ENCODE measurements at places on chromosomes 6 and 20.

- no peak for DNase-seq
Observed at GRCh38 chr20:41437836-41438235, 71.2 kb upstream of the EMILIN3 start.

- no peak for DNase-seq
Observed at GRCh38 chr6:35973670-35974222, 50.7 kb downstream of the SLC26A8 start.

DNA sequence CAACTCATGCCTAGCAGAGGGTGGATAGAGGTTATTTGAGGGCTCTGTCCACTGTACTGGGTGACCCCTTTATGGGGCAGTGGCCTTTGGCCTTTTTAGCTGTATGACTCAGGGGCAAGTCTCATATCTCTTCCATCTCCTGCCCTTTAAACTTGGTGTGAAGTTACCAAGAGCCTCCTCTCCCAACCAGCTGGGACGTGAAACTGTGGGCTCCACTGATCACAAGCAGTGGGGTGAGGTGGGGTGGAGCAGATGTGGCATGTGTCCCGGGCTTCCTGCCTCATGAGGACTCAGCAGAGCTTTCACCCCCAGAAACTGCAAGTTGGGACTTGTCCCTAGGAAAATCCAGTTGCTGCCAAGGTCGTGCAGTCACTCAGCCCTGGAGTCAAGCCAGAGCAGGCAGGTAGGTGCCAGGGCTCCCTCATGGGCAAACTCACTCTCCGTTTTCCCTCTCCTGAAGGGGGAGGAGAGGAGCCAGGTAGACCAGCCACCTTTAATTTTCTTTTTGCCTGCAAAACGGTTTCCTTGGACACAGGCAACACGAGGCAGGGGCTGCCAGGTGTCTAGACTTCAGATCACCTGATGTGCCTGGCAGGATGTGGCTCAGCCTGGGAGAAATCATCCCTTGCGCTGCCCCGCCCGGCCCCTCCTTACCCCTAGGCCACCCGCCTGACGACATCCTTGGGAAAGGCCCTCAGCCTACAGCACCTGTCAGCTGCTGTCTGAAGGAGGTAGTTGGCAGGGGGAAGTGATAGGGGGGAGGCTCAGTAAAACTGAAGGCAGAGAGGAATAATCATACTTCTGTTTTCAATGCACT is 4.0 kb downstream of the CDKN1A start:
- DNase-seq, result peak; percentile 31

- DNase-seq, result no peak
Observed at GRCh38 chr6:35541836-35542235, 29.1 kb upstream of the TULP1 start.

DNA sequence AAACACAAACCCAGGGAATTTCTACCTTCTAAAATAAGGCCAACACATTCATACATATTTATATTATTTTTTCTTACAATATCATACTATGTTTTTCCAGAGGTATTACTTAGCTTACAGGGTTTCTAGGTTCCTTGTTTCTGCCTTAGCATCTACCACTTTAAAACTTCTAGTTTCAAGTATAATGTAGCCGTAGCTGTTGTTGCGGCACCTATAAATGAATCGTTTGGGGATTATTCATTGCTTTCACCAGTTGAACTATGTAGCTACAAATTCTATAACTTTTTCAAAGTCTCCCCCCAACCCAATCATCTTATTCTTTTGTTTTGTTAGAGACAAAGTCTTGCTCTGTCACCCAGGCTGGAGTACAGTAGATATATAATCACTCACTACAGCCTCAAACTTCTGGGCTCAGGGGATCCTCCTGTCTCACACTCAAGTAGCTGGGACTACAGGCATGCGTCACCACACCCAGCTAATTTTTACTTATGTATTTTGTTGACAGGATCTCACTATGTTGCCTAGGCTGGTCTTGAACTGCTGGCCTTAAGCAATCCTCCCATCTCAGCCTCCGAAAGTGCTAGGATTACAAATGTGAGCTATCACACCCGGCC is 43.9 kb downstream of the TNFAIP3 start:
- DNase-seq, result no peak

- no peak for DNase-seq
Observed at GRCh38 chr6:33589731-33590530, 9.9 kb upstream of the BAK1 start.

DNA sequence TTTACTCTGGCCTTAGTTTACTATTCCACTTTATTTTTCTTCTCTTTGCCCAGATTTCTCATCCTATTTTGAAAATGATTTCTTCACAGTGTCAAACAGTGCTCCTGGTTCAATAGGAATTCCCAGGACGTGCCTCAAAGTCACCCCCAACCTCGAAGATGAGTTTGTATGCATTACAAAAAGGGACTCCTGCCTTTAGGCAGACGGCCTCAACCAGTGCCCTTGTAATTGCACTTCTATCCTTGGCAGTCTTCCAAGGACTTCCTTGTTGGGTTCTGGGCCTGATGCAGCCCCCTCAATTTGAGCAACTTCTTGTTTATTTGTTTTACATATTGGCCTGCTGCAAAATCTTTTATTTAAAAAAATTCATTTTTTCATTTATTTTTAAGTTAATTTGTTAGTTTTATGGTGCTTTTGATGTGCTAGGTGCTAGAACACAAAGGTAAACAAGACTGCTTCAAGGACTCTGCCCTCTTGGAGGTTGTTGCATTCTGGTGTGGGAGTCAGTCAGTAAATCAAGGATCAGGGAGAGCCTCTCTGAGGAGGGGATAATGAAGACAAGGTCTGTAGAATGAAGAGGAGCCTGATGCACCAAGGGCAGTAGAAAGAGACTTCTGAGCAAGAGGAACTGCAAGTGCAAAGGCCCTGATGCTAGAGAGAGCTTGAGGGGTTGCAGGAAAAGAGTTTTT is 181.5 kb upstream of the LAMP5 start:
- no peak for DNase-seq

- no peak for DNase-seq
Observed at GRCh38 chr6:33128318-33128717, 52.5 kb downstream of the HLA-DPB1 start.

- DNase-seq, result no peak
Observed at GRCh38 chr6:162618448-162619002, 109.0 kb downstream of the PRKN start.

GRCh38 chr6:165306955-165307354 is 2.5 kb downstream of the C6orf118 start:
- DNase-seq, result no peak

GRCh38 chr20:33915726-33916331 is 77.9 kb upstream of the RALY start:
- DNase-seq, result no peak

- no peak for DNase-seq
Observed at GRCh38 chr6:1667012-1667804, 57.5 kb downstream of the FOXC1 start.

DNA sequence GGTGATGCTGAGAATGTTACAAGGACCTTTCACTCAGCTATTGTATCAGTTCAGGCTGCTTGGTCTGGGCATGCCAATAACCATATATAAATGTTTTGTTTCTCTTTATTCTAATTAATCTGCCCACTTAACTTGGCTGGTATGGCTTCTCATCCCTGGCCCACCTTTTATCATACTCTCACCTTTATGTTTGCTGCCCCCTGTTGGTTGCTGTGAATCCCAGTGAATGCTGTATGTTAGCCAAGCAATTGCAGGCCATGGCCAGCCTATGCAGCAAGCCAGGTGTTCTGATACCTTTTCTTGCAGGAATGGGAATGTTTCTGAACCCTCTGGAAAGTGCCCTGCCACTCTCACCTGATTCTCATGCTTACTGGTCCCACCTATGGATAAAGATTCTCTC is 54.6 kb downstream of the PCSK2 start:
- no peak for DNase-seq

DNA sequence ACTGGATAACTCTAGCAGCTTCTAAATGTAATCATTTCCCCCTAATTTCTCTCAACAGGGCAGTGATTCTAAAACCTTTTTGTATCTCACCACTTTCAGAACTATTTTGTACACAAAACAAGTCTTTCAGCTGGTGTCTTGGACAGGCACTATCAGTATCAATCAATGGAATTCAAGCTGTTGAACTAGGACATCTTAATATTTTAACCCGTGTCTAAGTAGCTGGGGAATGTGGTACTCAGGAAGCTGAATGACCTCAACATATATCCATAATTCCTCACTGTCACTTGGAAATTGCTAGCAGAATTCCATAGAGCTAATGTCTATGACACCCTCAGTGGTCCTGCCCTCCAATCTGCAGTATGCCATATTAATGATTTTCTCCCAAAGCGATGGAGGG is 24.5 kb downstream of the ADAT2 start:
- no peak for DNase-seq

GRCh38 chr6:195861-196360 is 96.4 kb upstream of the DUSP22 start:
- peak; percentile 31 for DNase-seq

DNA sequence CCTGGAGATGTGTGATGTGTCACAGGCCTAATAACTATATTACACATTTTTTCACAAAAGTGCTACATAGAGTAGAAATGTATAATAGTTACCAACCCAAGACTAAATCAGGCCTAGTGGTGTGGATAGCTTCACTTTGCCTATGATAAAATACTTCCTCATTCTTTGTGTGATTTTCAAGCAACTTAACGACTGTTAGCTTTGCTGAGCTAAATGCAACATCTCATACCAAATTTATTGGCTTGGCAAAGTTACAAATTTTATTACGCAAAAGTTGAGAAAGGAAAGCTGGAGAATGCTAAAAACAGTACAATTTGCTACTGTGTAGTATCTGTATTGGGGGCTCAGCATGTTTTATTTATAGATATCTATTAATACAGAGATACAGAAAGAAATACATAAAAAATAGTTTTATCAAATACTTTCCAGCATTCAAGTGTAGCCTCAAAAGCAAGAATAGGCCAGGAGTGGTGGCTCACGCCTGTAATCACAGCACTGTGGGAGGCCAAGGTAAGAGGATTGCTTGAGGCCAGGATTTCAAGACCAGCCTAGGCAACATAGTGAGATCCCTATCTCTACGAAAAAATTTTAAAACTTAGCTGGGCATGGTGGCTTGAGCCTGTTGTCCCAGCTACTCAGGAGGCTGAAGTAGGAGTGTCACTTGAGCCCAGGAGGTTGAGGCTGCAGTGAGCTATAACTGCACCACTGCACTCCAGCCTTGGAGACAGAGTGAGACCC is 3.6 kb upstream of the EDN1 start:
- no peak for DNase-seq

DNA sequence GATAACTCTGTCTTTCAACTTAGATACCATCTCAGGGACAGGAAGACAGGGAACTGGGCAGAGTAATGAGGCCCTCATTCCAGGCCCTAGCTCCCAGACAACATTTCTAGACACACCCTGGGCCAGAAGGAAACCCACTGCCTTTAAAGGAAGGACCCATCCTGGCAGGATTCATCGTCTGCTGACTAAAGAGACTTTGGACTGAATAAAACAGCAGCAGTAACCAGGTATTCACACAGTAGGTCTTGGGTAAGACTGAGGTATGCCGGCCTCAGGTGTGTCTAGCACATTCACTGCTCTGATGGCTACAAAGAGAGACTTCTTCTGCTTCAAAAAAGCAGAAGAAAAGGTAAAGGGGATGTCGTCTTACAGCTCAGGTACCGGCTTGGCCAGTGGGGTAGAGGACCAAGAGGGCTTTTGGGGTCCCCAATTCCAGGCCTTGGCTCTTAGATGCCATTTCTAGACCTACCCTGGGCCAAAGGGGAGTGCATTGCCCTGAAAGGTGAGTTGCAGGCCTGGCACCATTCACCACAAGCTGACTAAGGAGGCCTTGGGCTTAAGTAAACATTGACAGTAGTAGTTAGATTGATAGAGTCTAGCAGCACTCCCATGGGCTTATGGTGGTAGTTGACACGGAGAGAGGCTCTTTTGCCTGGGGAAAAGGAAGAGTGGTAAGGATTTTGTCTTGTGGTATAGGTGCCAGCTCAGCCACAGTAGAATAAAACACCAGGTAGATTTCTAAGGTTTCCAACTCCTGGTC is 13.4 kb downstream of the SNX14 start:
- no peak for DNase-seq

GRCh38 chr6:139595183-139595582 is 220.7 kb upstream of the CITED2 start:
- no peak for DNase-seq

GRCh38 chr20:64065974-64066343 is 3.0 kb downstream of the TCEA2 start:
- DNase-seq, result no peak

GRCh38 chr6:138107752-138108592 is 753 bp upstream of the PERP start:
- DNase-seq, result no peak

DNA sequence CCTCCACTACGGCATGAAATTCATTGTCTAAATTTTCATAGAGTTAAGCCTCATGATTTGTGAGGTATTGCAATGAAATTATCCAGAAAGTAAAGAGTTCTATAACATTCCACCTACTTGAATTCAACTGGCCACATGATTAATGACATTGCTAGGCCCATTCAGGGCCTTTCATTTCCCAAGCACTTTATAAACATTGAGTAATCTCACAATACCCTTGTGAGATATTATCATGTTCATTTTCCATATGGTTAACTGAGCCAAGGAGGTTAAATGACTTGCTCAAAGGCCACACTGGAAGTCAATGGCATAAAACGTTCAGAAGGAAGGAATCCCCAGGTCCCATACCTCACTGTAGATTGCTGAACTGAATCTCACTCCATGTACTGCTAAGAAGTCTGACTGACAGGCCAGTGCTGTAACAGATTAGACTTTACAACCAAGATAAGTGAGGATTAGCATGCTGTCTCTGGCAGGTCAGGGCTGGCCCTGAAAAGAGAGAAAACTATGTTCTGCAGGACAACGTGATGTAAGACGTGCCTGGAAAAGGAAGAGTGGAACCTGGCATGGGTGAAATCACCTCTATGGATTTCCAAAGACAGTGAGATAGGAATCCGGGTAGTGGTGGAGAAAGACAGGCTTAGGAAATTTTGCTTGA is 75.9 kb upstream of the SPACA1 start:
- DNase-seq, result no peak

- DNase-seq, result no peak
Observed at GRCh38 chr6:79628466-79629288, 2.5 kb upstream of the SH3BGRL2 start.

DNA sequence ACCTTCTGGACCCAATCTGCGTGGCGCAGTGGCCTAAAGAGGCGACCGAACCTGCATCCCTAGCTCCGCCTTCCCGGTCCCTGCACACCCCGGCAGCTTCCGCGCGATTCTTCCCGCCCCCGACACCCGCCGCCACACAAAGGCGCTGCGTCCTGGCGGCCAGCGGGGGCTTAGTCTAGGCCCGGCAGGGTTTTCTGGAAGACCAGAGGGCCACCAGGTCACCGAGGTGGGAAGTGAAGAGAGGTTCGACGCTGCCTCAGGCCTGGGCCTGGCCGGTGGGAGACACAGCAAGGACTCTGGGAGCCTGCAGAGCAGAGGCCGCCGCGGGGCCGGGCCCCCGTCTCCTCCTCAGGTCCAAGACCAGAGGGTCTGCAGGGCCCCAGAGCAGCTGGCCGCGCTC is 154.9 kb downstream of the OR2B2 start:
- no peak for DNase-seq

DNA sequence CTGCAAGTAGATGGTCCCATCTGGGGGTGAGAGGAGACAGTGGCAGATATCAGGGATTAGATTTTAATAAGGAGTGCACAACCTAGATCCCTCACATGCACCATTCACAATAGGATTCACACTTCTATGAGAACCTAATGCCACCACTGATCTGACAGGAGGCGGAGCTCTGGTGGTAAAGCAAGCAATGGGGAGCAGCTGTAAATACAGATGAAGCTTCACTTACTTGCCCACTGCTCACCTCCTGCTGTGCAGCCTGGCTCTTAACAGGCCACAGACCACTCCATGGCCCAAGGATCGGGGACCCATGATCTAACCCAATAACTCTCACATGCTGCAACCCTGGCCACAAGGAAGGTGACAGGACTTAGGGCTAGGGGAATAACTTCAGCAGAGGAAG is 75.4 kb downstream of the ZNF133 start:
- no peak for DNase-seq

GRCh38 chr20:54107181-54107580 is 36.8 kb upstream of the BCAS1 start:
- no peak for DNase-seq
